ENCODE measurements at places on chromosomes 13 and 19.

GRCh38 chr13:35283856-35284255, 192.6 kb downstream of the MAB21L1 start:
- DNase-seq, result peak; percentile 5

GRCh38 chr13:91357613-91358386, 10.3 kb downstream of the MIR17HG start:
- DNase-seq, result no peak

- no peak for DNase-seq
Observed at GRCh38 chr13:19597523-19597922, 35.9 kb upstream of the MPHOSPH8 start.

DNA sequence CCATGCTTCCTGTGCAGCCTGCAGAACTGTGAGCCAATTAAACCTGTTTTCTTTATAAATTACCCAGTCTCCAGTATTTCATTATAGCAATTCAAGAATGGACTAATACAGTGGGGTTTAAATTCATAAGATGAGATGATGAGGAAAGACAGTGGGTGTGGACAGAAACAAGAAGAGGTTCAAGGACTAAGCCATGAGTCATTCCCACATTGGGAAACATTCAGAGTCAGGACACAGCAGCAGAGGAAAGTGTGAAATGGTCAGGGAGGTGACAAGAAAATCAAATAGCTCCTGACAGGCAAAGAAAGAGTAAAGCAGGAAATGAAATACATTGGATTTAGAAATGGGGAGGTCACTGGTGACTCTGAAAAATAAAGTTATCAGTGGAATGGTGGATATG, 9.1 kb downstream of the ZNF841 start:
- no peak for DNase-seq

All from SW480 (cell line).